Activated CD4-positive, alpha-beta T cell treated with anti-CD3 and anti-CD28 coated beads, Interleukin-2, Interleukin-4, amounts not matched to agents 100 ng/mL and 50 ng/mL, durations not matched to agents 16 hours and 8 hours (primary cell): ENCODE measurements at places on chromosomes 6 and 20.

DNA sequence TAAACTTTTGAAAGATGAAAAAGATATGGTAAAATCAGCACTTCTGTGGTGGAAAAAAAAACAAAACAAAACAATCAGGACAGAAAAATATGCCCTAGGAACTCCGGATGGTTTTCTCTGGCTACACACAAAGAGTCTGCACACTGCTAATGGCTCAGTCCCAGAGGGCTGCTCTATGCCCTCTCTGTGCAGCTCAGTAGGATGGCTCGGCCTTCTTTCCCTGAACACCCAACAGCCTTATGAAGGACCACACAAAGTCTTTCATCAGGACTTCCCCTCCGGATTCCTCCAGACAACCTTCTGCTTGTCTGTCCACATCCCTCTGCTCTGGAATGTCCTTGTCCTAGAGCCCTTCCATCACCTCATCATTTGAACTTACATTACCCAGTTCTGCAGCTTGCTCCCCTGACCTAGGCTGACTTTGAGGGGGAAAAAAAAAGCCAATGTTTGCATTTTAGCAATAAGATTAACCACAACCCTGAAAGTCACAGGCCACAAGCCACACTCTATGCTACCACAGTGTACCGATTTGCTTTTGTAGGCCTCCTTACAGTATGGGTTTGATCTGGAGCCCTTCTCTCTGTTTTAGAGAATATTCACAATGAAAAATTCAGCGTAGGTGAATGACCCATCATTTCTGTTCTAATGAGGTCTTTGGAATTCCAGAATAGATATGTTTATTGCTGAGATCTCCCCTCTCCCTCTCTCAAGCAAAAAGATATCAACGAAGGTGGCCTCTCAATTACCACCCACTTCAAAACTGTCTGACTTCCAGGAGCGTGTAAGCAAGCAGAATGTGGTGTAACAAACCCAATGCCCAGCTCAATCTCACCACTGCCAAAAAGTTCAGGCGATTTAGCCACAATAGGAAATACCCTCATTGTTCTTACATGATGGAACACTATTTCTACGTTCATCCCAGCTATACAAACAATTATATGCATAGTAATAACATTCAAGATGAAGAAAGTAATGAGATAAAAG lies 164.0 kb downstream of the GMDS start:
- DNase-seq, result peak; percentile 35

GRCh38 chr20:59158673-59159072 lies 4.9 kb upstream of the ZNF831 start:
- DNase-seq, result no peak

DNA sequence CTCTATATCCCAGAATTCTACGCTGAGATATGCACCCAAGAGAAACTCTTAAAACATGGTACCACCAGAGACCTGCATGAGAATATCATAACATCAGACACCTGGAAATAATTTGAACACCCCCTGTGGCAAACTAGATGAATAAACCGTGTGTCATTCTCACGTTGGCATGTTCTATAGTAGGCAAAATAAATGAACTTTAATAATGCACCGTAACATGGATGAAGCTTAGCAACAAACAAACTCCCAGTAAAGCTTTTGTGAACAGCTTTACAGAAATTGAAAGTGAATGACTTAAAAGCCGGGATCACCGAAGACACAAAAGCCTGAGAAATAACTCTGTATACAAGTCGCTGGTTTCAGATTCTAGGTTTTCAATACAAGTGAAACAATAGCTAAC lies 1166.8 kb upstream of the CITED2 start:
- DNase-seq, result no peak

- DNase-seq, result no peak
Measured at GRCh38 chr20:2709205-2709981, 16.8 kb downstream of the EBF4 start.

DNA sequence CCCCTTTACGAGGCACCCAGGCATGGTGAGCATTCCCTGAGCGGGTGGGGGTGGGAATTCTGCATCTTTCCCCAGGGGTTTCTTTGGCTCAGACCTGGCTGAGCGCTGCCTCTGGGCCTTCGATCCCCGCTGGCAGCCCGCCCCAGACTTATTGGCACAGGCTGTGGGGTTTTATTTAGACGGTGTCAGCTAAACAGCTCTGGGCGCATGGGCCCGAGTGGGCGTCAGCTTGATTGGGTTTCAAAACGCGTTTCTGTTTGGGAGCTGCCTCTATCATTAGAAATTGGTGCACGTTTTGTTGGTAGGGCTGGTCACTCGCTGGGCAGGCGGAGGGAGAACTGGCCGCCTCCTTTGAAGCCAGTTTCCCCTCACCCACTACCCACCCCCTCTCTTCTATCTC lies 21.0 kb downstream of the PMEPA1 start:
- DNase-seq, result no peak

GRCh38 chr6:16305246-16305725 lies 66.9 kb downstream of the GMPR start:
- DNase-seq, result no peak

DNA sequence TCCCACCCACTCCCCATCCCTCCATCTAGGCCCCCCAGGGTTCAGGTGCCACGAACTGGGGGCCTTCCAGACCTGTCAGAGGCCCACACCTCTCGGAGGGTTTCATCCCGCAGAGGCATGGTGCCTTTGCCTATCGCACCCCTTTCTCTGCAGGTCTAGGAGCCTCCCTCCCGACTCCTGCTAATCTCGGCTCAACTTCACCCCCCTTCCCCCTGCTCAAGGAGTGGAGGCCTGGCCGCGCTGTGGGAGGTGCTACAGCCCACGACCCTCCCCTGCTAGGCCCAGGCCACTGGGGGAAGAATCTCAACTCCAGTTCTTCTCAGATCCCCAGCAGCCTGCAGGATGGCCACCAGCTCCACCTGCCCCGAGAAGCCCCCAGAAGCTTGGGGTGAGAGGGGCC lies at the start of gene TULP1:
Gene TULP1 (minus strand): TSS at position 157 of the 400 bp plus-strand sequence. CDS start 38 bp downstream, at position 119.
- no peak for DNase-seq

DNA sequence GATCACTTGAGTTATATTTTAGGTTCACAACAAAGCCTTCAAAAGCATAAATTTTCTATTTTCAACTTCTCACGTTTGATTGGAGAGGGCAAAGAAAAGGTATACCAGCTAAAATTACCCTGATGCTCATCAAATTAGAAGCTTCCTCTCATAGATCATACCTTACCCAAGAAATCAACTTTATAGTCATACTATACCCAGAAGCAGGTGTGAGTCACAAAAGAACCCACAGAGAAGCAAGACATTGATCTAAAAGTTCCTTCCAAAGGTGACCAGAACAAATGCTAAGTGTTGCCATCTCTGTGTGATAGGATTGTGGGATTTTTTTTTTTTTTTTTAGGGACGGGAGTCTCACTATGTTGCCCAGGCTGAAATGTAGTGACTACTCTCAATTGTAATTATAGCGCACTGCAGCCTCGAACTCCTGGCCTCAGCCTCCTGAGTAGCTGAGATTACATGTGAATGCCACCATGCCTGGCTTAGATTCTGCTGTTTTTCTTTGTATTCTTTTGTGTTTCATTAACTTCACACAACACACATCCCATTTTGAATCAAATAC lies 3.3 kb downstream of the EIF2S2 start:
- peak; percentile 49 for DNase-seq

- no peak for DNase-seq
Measured at GRCh38 chr20:9388160-9388812, 126.1 kb upstream of the LAMP5 start.

GRCh38 chr20:41903586-41903985 lies 285.4 kb upstream of the CHD6 start:
- DNase-seq, result no peak

DNA sequence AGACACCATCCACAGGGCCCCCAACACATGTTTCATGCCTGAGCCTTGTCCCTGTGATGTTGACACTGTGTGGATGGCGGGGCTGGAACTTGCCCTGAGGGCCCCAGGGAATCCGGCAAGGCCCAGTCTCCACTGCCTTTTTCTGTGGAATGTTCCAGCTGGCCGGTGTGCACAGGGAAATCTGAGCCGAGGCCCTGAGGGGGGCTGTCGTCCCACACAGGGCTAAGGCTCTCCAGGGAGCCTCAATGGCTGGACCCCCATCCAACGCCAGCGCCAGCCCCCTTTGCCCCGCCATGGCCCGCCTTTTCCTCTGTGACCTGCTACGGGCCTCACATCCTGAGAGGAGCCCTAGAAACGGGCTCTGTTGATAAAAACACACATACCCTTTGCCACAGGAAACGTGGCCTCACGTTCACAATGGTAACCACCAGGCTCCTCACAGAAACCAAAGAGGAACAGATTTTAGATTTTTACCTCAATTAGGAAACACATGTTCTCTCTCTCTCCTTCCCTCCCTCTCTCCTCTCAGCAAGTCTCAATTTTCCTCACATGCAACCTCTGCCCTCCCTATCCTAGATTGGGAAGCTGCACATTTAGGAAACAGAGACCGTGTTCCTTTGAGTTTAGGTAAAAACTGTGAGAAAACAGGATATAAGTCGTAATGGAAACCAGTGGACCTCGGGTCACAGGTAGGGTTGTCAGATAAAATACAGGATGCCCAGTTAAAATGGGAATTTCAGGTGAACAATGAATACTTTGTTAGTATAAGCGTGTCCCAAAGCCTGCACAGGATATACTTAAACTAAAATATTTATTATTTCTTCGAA lies 13.7 kb upstream of the ZNF831 start:
- DNase-seq, result peak; percentile 82

GRCh38 chr6:11727998-11728961 lies 50.3 kb downstream of the ADTRP start:
- DNase-seq, result peak; percentile 33

DNA sequence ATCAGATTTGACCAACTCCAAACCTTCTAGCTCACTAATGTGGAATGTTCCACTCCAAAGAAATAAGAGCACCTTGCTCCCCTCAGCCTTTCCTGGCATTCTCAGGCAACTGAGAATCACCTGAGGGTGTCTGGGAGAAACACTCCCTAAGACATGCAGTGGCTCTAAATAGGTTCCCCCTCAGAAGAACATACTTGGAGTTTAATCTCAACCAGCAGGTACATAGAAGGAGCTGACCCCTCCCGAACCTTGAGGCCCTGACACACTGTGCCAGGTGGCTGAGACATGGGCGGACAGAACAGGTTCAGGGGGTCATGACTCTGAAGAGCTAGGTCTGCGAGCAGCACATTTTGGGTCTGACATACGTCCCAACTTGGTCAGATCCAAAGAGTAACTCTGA lies 107.6 kb upstream of the MAP3K4 start:
- DNase-seq, result no peak

DNA sequence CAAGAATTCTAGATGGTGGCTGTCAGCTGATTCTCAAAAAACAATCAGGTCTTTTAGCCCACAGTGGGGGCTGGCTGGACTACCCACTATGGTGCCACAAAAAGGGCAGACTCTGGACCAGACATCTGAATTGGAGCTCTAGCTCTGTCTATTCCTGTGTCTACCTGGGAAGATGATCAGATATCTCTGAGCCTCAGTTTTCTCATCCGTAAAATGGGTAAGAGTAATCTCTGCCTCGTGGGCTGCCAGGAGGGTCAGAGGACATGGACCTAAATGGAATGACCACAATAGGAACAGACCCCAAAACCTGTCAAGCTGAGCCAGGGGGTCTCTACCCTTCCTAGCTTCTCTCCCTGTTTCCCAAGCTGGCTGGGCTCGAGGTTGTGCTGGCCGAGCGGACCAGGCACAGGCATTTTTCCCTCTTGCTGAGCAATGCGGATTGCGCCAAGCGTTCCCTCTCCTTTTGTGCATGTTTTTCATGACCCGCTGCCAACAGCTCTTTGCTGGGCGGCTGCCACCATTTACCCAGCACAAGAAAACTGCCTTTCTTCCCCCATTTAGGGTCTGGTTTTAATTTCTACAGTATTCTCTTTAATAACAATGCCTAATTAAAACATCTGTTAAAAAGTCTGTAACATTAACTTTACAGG lies 74.7 kb upstream of the MAFB start:
- no peak for DNase-seq

DNA sequence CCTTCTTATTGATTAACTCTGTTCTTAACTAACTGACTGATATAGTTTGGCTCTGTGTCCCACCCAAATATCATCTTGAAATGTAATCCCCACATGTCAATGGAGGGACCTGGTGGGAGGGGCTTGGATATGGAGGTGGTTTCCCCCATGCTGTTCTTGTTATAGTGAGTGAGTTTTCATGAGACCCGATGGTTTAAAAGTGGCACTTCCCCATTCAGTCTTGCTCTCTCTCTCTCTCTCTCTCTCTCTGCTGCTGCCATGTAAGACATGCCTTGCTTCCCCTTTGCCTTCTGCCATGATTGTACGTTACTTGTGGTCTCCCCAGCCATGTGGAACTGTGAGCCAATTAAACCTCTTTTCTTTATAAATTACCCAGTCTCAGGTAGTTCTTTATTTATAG lies 81.8 kb upstream of the SPACA1 start:
- DNase-seq, result no peak

DNA sequence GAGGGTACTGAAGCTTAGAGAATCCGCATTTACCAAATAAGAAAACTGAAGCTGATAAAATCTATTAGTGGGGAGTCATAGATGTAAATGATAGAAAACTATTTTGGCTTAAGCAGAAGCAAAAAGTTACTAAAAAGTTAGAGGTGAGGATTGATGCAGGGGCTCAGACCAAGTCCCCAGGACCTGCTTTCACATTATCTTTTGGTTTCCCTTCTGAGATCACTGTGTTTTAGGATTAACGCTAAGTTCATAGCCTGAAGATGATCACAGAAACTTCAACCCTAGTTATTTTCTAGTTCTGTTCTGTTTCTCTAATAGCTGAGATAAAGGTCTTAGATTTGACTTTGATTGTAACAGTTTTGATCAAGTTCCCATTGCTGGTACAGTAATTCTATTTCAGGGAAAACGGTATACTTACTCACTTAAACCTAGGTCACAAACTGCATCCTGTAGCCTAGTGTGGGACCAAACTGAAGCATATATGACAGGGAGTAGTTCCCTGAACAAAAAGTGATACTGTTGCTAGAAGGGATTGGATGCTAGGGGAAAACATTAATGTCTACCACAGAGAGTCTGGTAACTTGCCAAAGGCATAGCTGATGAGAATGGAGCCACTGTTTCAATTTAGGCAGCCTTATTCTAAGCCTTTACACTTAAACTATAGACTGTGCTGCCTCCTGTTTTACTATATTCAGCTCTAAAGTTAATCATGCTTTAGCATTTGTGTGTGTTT lies 13.1 kb downstream of the CYB5R4 start:
- DNase-seq, result no peak

- no peak for DNase-seq
Measured at GRCh38 chr6:160218810-160219209, 39.8 kb downstream of the SLC22A2 start.

DNA sequence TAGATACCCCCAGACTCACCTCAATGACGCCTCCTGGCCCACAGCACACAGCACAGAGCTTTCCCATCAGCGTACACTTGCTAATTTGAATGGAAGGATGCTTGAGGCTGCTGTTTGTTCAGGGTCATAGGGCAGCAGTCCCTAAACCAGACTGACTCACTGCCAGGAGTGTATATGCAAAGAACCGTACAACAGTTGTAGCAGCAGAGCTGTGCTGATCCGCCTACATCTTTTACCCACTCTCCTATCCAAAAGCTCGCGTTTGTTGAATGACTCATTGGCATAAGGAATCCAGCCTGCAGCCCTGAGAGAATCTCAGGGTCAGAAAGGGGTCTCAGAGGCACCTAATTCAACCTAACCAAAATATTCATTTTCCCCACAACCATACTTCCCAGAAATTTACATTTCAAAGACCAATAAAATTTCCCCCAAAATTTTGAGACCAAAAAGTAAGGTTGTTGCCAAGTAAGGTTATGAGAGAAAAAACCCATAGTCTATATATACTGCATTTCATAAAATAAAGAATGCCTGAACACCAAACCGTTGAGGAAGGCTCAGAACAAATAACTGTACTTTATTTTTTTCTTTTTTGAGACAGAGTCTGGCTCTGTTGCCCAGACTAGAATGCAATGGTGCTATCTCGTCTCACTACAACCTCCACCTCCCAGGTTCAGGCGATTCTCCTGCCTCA lies 35.3 kb upstream of the CCND3 start:
- peak; percentile 27 for DNase-seq
